ENCODE measurements at places on chromosomes 2 and 18.

- DNase-seq, result no peak
These were observed 97.9 kb upstream of the ATP8B1 start for GRCh38 chr18:57900906-57901435.

- DNase-seq, result no peak
These were observed 112.0 kb downstream of the TRABD2A start for GRCh38 chr2:84768840-84769239.

DNA sequence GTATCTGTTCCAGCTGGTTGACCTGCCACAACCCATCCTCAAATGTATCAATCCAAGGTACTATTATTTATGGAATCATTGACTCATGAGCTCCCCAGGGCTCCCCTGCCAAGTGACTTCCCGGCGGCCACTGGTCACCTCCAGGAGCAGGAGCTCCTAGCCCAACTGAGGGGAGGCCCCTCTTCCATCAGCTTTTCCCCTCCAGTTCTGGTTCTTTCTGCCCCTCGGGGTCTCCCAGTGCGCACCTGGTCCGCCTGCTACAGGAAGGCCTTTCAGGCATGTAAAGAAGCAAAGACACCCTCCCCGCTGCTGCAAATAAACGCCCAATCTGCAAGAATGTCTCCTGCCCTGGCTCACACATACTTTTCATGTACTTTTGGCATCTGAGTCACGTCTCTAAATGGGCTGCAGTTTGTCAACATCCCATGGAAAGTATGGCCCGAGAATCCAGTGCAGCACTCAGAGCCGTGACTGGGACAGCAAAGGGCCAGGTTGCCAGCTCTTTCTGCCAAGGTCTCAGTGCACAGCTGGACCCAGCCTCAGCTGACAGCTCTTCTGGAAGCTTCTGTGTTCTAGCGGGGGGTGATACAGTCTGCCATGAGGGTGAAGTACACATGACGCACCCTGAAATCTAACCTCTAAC lies 41.4 kb downstream of the KLHL29 start:
- no peak for DNase-seq

GRCh38 chr2:85834466-85834865 lies 54.3 kb downstream of the ST3GAL5 start:
- no peak for DNase-seq

GRCh38 chr2:37366773-37367172 lies 22.3 kb downstream of the QPCT start:
- no peak for DNase-seq

DNA sequence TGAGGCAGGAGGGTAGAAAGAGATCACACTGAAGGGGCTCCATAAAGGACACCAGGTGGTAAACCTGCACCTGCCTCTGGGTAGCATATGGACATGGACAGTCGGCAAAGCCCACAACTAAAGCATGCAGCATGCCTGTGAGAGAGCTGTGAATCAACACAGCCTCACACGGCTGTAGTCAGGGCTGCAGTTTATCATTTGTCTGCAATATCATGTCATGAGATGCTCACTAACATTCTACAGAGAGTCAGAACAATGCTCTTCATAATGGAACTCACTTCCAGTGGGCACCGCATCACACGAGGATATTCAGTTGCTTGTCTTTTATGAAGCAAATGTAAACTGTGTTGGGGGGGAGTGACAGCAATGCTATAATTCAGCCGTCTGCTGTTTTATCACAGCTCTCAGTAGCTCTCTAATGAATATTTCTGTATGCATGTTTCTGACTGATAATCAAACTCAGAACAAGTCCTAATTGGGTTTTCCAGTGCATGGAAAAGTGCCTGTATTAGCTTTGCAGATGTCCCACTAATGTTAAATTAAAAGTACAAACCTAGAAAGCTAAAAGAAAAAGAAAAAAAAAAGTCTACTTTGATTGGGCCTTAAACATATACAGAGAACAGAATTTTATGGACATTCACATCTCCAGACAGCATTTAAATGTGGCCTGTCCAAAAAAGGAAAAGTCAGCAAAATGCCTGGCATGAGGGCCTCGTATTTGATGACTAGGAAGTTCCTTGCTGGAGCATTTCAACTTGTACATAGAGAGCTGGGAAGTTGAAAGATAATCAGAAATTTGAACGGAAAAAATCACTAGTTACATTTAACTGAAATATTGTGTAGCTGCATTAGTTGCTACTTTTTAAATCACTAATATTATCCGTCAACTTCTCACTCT lies 406.1 kb upstream of the SOX11 start:
- DNase-seq, result no peak

DNA sequence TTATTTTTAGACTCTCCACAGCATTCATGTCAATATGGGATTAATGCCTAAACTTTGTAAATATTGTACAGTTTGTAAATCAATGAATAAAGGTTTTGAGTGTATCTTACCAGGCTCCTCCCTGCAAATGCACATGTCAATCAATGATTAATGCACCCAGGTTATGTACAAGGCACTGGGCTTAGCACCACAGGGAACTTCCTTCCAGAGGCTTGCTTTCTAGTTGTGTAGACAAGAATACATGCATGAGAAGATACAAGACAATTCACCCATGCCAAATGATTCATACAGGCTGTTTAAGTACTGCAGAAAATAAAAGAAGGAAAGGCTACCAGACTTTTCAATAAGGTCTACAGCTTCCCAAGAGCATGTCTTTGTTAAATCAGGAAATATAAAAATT lies 114.1 kb downstream of the MMADHC start:
- no peak for DNase-seq

- DNase-seq, result no peak
These were observed 127.8 kb downstream of the INHBB start for GRCh38 chr2:120473522-120474271.

DNA sequence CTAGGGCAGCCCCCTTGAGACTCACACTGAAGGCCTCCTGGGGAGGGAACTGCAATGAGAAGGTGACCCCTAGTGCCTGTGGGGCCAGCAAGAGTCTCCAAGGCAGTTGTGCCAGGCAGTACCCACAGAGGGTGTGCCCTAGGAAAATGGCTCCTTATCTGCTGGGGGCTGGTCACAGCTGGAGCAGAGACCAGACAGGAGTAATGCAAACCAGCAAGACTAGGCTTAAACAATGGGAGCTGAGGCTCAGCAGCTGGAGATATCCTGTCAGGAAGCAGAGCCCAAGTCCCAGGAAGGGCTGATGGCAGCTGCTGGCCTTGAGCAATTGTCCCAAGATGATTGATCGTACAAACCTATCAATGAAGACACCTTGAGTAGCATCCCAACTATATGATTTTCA lies 26.8 kb upstream of the E2F6 start:
- no peak for DNase-seq

- DNase-seq, result no peak
These were observed 147.6 kb downstream of the CDC42EP3 start for GRCh38 chr2:37523814-37524362.

DNA sequence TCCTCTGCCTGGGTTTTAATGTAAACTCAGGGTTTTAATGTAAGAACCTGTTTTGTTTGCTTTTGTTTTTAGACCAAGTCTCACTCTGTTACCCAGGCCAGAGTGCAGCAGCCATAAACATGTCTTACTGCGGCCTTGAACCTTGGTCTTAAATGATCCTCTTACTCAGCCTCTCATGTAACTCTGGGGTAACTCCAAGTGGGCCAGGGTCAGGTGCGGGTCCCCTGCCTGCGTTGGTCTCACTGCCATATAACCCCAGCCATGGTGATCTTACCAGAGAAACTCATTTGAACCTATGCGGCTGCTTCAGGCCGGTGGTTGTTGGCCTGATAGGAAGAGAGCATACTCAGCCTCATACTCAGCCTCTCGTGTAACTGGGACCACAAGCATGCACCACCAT lies 89.3 kb downstream of the AGAP1 start:
- DNase-seq, result no peak

GRCh38 chr2:189624648-189625355 lies 36.5 kb upstream of the ASNSD1 start:
- DNase-seq, result no peak

DNA sequence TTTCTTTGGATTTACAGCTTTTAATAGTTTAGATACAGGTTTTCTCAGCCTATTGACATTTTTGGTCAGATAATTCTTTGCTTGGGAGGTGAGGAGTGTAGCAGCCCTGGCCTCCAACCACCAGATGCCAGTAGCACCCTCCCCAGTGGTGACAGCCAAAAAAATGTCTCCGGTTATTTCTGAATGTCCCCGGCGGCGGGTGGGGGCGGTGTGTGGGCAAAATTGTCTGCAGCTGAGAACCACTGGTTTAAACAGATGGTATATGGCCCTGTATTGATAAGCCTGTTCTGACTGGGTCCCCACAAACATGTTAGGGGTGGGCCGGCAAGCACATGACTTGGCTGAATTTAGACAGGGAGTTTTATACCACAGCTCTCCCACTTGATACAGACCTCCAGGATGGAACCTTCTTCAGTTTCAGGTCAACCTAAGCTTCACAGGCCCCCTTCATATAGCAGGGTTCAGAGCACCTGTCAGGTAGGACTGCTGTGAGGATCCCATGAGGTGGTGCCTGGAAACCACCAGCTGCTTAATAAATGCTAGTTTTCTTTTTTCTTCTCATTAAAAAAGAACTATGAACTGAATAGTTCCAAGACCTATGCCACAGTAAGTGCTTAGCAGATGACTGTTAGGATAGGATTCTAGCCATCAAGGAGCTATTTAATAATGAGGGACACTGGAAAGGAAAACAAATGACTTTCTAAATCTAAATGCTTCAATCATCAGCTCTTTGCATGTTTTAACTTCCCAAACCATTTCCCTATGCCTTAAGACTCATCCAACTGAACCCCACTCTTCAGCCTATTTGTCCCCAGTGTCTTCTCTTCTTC lies 18.1 kb downstream of the LPIN2 start:
- peak; percentile 43 for DNase-seq

DNA sequence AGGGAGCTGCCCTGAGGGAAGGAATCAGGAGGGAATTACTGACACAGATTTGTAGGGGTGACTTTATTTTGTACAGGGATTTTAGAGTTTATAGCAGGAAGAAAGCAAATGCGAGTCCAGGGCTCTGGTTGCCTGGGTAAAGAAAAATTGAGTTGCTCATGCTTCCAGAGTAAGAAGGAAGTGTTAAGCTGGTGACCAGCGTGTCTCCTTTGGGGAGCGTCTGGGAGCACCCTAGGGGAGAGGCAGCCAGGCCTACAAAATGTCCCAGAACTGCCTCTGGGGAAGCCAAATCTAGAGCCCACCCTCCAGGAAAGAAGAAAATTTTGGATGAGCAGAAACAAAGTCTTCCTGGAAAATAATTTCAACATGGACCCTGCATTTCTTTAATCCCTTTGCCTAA lies 147.0 kb downstream of the VAPA start:
- DNase-seq, result no peak

DNA sequence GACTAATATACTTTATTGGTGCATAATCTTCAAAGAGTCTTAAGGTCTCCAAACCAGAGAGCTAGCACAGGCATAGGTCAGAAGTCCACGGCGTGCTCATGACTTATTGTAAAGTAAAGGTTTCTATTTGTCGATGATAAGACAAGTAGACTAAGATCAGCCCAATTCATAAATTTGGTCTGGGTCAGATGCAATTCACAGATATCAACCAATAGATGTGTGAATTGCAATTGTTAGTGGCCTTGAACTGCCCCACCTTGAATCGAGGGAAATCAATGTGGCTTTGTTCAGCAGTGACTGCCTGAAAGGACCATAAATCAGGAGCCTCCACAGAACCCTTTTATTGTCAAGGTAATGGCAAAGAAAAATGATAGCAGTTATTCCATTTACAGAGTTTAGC lies 39.1 kb upstream of the CPS1 start:
- DNase-seq, result no peak

Measured in stimulated activated CD8-positive, alpha-beta memory T cell treated with anti-CD3 and anti-CD28 coated beads, Interleukin-12 subunit alpha, Interleukin-12 subunit beta, amount 100 ng/mL, for 4 hours (primary cell).